ENCODE measurements at places on chromosomes 11 and 22.
A peak's percentile ranks its signal among the peaks of the same experiment; 100 is the strongest.

GRCh38 chr11:85231588-85231987 is 395.6 kb downstream of the DLG2 start:
- no peak for DNase-seq

GRCh38 chr11:100397401-100397800 is 289.7 kb upstream of the ARHGAP42 start:
- no peak for DNase-seq

GRCh38 chr11:108927791-108928545 is 263.1 kb downstream of the DDX10 start:
- no peak for DNase-seq

- no peak for DNase-seq
These were observed 74.0 kb upstream of the THY1 start for GRCh38 chr11:119496997-119497396.

- no peak for DNase-seq
These were observed 27.3 kb upstream of the TMEM86A start for GRCh38 chr11:18671246-18671645.

DNA sequence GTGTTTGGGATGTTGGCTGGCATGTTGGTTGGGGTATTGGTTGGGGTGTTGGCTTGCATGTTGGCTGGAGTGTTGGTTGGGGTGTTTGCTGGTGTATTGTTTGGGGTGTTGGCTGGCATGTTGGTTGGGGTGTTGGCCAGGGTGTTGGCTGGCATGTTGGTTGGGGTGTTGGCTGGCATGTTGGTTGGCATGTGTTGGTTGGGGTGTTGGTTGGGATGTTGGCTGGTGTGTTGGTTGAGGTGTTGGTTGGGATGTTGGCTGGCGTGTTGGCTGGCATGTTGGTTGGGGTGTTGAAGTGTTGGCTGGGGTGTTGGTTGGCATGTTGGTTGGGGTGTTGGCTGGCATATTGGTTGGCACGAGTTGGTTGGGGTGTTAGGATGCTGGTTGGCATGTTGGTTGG is 24.5 kb downstream of the OTUB1 start:
- DNase-seq: no peak

GRCh38 chr11:98561877-98562395 is 458.8 kb upstream of the CNTN5 start:
- DNase-seq: no peak

GRCh38 chr11:28713850-28714249 is 605.7 kb downstream of the METTL15 start:
- no peak for DNase-seq

DNA sequence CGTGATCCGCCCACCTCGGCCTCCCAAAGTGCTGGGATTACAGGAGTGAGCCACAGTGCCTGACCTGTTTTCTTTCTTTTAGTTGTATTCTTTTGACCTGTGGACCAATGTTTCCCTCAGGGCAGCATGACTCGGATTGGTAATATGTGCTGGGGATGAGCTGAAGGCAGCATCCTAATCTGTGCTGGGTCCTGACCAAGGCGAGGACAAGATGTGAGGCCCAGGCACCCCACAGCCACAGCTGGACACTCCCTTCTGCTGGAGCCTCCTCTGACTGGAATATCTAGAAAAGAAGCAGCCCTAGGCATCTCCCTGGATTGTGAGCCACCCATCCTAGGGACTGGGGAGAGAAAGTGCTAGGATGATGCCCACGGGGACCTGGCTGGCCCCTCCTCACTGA is 105.4 kb downstream of the PDE2A start:
- no peak for DNase-seq

DNA sequence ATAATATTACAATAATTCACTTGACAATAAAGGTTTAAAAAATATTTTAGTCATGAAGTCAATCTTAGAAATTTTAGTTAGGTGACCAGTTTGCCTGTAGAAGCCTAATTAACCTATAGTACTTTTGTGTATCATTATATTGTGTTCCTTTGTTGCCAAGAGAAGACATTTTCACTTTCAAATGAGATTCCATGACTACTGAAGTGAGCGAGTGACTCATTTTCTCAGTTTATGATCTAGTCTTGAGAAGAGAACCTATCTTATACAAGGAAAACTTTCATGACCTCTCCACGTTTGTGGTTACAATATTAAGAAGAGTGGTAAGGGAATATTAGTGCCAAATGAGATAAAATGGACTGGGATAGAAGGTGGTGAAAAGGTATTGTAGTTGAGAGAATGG is 423.9 kb upstream of the CHORDC1 start:
- no peak for DNase-seq

DNA sequence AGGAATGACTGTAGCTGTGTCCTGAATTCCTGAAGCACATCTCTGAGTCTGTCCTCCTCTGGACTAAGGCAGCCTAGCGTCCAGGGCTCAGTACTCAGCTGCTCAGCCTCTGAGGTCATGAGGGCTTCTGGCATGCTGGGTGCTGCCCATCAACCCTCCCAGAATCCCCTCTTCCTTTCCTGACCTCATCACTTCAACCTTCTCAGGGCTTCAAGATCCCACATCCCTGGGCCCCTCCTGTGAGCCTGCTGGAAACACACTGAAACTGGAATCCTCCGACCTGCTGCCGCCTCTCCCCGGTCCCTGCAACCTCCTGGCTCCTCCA is 803 bp downstream of the KRTAP5-8 start:
- no peak for DNase-seq

GRCh38 chr11:102268083-102268984 is 49.0 kb upstream of the BIRC3 start:
- peak; percentile 83 for DNase-seq

Data from erythroblast (primary cell).